ENCODE measurements at places on chromosomes 16 and 17.

- no peak for DNase-seq
These were observed 23.0 kb downstream of the ATF7IP2 start for GRCh38 chr16:10408824-10409381.

GRCh38 chr17:77546772-77547241 is 406.0 kb downstream of the SEC14L1 start:
- no peak for DNase-seq

- DNase-seq, result no peak
These were observed 121.1 kb downstream of the SPACA3 start for GRCh38 chr17:33112763-33113162.

DNA sequence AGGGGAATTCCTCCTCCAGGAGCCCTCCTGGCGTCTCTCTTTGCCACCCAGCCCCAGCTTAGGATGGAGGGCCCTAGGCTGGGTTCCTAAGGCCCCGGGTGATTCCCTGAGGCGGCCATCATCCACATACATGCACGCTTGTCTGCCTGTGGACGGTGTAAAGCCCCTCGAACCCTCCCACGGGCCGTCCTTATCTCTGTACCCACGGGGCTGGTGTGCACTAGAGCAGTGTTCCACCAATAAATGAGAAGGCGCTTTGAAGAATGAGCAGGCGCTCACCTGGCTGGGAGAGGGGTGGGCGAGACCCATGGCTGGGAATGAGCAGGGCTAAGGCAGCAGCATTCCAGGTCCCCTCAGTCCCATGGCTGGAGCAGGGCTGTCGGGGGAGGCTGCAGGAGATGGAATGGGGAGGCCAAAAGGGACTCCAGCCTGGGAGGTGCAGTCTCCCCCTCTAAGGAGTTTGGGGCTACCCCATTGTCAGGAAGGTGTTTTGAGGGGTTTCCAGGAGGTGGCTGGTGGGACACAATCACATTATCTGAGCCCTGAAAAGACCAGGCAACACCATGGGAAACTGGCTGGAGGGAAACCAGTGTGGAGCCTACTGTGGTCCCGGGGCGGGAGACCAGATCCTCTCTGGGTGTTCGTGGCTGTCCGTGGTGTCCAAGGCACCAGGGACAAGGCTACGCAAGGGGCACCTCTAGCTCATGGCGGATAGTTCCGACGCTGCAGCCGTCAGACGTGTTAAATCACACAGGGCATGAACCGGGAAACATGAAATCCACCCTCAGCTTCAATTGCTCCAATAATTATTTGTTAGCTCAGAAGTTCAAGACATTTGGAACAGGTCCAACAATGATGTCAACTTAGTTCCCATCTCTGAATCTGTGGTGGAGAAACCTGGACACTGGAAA is 87.5 kb upstream of the DNAH17 start:
- no peak for DNase-seq

- no peak for DNase-seq
These were observed 39.6 kb downstream of the PKD1 start for GRCh38 chr16:2095918-2096582.

DNA sequence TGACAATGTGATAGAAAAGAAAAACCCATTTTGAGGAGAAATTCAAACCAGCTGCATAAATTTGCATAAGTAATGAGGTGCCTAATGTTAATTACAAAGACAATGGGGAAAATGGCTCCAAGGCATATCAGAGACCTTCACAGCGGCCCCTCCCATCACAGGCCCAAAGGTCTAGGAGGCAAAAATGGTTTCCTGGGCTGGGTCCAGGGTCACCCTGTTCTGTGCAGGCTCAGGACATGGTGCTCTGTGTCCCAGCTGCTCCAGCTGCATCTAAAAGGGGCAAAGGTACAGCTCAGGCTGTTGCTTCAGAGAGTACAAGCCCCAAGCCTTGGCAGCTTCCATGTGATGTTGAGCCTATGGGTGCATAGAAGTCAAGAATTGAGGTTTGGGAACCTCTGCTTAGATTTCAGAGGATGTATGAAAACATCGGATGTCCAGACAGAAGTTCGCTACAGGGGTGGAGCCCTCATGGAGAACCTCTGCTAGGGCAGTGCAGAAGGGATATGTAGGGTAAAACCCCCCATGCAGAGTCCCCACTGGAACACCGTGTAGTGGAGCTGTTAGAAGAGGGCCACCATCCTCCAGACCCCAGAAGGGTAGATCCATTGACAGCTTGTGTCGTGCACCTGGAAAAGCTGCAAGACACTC is 40.6 kb downstream of the IKZF3 start:
- no peak for DNase-seq

DNA sequence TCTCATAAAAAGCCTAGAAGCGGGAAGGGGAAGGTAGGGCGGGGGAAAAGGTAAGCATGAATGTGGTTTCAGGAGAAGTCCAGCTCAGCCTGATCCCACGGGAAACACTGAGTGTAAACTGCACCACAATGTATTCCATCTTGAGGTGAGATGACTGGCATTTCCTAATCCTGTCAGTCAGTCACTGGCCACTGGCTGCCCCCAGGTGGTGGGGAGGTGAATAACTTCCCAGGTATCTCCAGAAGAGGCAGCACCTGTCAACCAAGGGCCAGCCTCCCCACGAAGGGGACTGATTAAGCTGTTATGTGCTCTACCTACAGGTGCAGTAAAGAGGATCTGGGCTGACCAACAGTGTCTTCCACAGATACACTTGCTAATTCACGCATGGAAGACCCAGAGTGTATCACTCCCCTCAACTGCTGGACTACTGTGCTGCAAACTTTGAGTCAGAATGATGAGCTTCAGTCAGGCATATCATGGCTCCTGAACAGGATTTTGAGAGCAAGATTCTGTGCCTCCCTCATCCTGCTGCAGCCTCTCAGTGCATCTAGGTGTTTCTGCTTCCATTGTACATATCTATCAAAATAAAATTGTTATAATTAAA is 108.5 kb upstream of the CCL2 start:
- no peak for DNase-seq

GRCh38 chr16:69005641-69006355 is 99.7 kb upstream of the HAS3 start:
- DNase-seq, result no peak

DNA sequence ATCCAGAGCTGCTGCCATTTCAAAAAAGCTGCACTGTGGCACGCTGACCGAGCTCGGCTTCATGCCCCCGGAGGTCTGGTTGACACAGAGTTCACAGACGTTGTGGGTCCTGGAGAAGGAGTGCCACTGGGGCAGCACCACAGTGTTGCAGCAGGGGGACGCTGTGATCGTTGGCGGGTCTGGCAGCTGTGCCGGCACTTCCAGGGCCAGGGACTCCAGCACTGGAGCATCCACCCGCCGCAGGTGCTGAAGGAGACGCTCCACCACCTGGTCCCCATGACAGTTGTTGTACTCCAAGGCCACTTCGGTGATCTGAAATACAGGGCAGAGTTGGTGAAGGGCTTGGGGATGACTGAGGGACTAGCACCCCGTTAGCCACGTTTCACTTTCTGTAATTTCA is 23.5 kb downstream of the SNN start:
- no peak for DNase-seq

GRCh38 chr17:27049104-27049784 is 244.7 kb upstream of the WSB1 start:
- no peak for DNase-seq

- no peak for DNase-seq
These were observed 46.0 kb downstream of the FOXK2 start for GRCh38 chr17:82565551-82565950.

GRCh38 chr16:72172105-72173034 is at the start of gene PMFBP1:
TSS of gene PMFBP1 (minus strand) at chr16:72172155. CDS start at chr16:72171208, 947 bp downstream.
- no peak for DNase-seq

DNA sequence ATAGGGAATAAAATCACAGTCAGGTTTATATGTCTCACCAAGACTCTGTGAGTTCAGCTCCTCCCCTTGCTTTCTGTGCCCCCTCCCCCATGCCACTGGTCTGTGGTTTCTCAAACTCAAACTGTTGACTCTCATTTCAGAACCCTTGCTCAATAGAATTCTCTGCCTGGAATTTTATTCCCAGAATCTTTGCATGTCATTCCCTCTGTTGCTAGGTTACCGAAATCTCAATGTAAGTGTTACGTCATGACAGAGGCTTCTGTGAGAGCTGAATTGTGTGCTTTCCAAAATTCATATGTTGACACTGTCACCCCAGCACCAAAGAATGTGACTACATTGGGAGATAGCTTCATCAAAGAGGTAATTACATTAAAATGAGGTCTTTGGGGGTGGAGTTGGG is 1938.8 kb downstream of the TP53TG3F start:
- no peak for DNase-seq

- DNase-seq, result no peak
These were observed 51.7 kb downstream of the ZFPM1 start for GRCh38 chr16:88504489-88505404.

- no peak for DNase-seq
These were observed 34.9 kb downstream of the NDEL1 start for GRCh38 chr17:8470447-8471047.

DNA sequence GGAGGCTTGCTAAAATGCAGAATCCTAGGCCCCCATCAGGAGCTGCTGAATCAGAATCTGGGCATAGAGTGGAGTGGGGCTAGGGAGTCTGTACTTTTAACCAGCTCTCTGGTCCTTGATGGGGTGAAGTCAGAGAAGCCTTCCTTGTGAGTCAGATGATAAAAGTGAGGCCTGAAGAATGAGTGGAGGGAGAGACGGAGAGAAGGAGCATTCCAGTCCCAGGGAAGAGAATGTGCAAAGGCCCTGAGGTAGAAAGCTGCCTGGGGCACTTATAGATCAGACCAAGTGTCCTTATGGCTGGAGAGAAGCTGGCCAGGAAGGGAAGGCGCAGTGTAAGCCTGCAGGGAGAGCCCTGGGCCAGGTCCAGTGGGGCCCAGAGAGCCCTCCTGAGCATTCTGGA is 235.1 kb upstream of the NLRP1 start:
- DNase-seq, result no peak

DNA sequence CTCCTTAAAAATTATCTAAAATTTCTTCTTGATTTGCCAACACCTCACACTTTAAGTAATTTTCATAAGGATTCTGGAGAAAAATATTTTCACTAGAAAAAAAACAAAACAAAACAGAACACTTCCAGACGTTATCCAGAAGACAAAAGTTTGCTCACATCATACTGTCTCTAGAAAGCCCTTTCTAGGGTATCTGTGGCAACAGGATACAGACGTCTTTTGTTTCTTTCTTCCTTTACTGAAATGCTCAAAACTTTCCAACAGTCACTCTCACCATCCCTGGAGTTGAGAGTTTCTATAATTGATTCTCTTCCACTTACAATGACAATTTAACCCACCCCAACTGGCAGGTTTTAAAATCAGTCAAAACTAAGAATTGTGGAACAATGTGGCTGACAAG is 2.6 kb downstream of the ZC3H7A start:
- no peak for DNase-seq

GRCh38 chr16:27321013-27321915 is 7.5 kb downstream of the IL4R start:
- no peak for DNase-seq

GRCh38 chr16:67240506-67240905 is 6.8 kb downstream of the FHOD1 start:
- DNase-seq, result no peak

- DNase-seq, result no peak
These were observed 1.1 kb upstream of the ADGRG1 start for GRCh38 chr16:57627184-57627871.

DNA sequence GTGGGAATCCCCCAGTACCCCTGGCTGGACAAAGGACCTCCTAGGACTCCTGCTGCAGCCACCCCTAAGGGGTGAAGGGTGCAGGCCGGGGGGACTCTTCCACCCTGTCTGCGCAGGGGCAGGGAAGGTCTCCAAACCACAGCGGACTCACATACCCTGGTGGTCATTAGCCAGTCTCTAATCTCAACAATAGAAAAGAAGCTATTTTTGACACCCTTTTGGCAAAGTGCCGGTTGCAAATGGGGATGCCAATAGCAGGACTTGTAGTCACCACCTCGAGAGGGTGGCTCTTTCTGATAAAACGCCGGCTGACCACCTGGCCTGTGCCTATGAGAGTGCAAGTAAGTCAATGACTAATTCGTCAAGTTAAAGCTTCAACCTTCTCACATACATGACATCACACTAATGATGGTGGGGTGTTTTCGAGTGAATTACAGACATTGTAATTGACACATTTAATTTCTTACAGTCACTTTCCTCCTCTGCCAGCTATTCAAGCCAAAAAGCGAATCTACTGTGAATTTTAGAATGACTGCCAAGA is 23.1 kb upstream of the DNAH17 start:
- no peak for DNase-seq

- DNase-seq, result no peak
These were observed 137.5 kb downstream of the SDK2 start for GRCh38 chr17:73506470-73507435.

DNA sequence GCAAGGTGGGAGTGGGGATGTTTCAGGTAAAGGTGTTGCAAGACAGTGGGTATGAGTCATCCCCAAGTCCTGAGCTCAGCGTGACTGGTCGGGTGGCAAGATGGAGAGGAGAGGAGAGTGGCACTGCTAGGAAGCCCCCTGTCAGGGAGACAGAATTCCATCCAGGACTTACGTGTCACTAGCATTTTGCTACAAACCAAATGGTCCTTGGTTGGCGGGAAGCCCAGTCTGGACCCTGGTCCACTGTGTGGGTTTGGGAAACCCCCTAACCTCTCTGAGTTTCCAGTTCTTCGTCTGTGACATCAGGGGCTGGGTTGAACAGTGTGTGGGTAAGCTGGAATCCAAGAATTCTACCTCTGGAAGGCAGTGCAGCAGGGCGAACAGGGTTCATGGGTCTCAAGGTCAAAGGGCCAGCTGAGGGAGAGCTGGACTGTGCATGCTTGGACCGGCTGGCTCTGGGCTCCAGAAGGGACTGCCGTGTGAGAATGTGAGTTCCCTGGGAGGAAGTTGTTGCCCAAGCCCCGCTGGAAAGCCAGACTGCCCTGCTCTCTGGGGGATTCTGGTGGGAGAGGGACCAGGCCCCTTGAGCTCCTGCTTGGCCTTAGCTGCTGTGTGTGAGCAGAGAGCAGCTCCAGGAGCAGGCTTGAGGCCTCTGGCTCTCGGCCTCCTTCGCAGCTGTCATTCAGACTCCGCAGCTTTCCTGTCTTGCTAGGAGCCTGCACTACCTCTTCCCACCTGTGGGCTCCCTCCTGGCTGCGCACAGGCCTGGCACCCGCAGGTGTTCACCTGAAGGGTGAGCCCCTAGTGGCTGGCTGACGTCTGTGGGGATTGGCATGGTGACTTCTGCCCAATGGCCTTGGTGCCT is 84.6 kb downstream of the NT5M start:
- no peak for DNase-seq

GRCh38 chr16:80587071-80587470 is 46.3 kb downstream of the DYNLRB2 start:
- DNase-seq, result no peak

- DNase-seq, result no peak
These were observed 172.9 kb downstream of the AATF start for GRCh38 chr17:37121616-37122015.

Data from anterior cingulate cortex (tissue), 58 donors.